ENCODE measurements at places on chromosomes 13 and 19.

GRCh38 chr13:53158201-53158600 lies 129.6 kb downstream of the OLFM4 start:
- DNase-seq = no peak

DNA sequence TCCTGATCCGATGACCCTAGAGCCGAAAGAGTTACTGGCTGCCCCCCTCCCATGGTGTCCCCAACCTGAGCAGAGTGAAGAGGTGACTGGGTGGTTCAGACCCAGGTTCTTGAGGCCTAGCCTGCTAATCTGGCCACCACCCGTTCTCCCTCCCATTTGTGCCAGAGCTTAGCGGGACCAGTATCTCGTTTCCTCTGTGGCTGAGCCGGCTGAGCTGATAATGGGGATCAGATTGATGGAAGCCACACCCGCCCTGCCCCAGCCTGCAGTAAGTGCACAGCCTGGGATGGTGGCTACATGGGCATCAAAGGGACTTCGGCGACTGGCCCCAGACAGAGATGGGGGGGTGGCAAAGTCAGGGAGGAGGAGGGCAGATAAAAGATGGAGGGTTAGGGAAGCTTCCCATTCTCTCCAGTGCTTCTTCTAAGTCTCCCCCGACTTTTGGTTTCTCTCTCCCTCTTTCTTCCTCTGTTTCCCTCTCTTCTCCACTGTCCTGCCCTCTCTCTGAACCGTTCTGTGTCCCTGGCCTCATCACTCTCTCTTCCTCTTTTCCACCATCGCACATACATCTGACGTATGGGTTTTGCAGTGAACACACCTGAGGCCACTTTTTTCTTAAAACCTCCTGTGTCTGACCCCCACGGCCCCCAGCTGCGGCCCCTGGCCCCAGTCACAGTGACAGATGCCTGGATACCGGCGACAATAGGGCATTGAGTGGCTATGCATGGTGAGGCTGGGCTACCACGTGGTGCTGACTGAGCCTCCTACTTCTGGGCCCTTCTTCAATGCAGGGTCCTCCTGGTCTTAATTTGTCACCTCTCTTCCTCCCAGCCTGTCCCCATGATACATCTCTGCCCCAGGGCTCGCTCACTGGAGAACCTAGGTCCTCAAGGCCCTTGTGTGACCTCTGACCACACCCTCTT lies 2.4 kb downstream of the ELAVL3 start:
- no peak for DNase-seq

GRCh38 chr13:28725046-28725610 lies 6.4 kb upstream of the SLC46A3 start:
- no peak for DNase-seq

- DNase-seq = peak; percentile 90
Observed at GRCh38 chr13:23377983-23378632, 55.4 kb downstream of the SACS start.

- DNase-seq = no peak
Observed at GRCh38 chr13:112752711-112753541, 63.1 kb downstream of the ATP11A start.
